ENCODE measurements at places on chromosomes 5 and 9.

- no peak for DNase-seq
Measured at GRCh38 chr9:19999491-20000057, 210.7 kb upstream of the SLC24A2 start.

GRCh38 chr5:124315741-124316415 is 430.6 kb downstream of the ZNF608 start:
- no peak for DNase-seq

GRCh38 chr9:116662646-116663310 is 24.3 kb upstream of the TRIM32 start:
- no peak for DNase-seq

GRCh38 chr5:130978475-130978874 is 186.6 kb downstream of the HINT1 start:
- no peak for DNase-seq

DNA sequence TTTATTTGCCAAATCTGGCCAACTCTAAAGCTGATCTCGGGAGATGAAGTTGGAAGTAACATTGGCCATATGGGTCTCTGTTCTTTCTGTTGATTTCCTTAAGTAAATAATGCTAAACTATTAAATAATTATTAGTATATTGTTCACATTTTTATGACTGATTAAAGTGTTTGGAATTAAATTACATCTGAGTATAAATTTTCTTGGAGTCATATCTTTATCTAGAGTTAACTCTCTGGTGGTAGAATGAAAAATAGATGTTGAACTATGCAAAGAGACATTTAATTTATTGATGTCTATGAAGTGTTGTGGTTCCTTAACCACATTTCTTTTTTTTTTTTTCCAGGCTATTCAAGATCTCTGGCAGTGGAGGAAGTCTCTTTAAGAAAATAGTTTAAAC is 9.3 kb upstream of the FGF18 start:
- DNase-seq, result no peak

DNA sequence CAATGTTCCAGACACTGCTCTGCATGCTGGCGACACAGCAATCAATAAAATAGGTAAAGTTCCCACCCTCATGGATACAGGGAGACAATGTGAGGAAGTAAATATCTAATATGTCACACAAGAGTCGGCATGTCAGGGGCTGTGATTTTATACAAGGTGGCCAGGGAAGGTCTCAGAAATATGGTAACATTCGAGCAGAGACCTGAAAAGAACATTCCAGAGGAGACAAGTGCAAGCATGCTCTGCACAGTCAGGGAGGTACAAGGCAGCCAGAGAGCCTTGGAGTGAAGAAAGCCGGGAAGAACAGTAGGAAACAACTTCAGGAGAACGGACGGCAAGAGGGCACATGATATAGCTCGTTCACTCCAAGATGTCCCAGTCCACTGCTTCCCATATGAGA is 89.2 kb upstream of the ZNF462 start:
- no peak for DNase-seq

DNA sequence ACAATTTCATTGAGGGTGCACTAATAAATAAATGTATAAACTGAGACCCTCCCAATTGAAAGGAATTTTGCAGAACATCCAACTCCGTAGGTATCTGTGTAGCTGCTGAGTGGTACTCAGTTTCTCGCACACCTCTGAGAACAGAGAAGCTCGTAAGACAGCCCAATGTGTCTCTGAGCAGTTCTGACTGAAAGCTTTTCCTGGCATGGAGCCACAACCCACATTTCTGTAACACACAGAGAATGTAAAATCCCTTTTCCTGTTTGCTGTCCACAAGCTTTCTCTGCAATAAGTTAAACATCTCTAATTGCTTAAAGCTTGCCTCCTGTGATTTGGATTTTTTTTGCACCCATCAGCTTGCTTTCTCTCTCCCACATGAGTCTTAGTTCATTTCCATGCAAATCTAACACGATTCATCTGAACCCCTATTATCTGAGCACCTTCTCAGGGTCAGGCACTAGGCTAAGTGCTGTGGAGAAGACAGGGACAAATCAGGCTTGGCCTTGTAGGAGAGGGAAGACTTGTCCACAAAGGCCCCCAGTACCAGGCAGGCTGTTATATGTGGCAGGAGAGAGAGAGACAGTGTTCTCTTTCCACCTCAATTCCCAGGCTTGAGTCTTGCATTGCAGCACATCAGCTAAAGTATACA is 44.2 kb upstream of the COL15A1 start:
- no peak for DNase-seq

- peak; percentile 33 for DNase-seq
Measured at GRCh38 chr5:138543730-138544104, 681 bp upstream of the ETF1 start.

- no peak for DNase-seq
Measured at GRCh38 chr5:59103303-59103702, 520.4 kb downstream of the RAB3C start.

- DNase-seq, result no peak
Measured at GRCh38 chr5:172906436-172906835, 52.8 kb upstream of the RPL26L1 start.

- no peak for DNase-seq
Measured at GRCh38 chr9:76355886-76356285, 38.3 kb downstream of the RFK start.

- DNase-seq, result no peak
Measured at GRCh38 chr9:5801739-5802113, 31.2 kb downstream of the ERMP1 start.

DNA sequence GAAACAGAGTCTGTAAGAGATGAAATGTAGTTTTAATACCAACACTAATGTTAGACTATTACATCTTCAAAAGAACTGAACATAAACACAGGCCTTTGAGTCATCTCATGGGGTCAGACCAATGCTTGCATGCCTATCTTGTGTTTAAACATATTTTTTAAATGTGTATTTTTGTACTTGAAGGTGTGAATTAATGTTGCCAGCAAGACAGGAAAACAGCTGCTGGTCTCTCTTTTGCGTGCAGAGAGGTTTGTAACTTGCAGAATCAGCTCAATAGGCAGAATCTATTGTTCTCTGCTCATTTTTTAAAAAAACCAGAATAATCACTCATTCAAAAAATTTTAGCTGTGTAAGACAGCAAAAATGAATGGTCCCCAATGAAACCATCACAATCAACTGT is 180.2 kb downstream of the ALDH1A1 start:
- no peak for DNase-seq

- no peak for DNase-seq
Measured at GRCh38 chr9:5449521-5450358, 602 bp upstream of the CD274 start.

DNA sequence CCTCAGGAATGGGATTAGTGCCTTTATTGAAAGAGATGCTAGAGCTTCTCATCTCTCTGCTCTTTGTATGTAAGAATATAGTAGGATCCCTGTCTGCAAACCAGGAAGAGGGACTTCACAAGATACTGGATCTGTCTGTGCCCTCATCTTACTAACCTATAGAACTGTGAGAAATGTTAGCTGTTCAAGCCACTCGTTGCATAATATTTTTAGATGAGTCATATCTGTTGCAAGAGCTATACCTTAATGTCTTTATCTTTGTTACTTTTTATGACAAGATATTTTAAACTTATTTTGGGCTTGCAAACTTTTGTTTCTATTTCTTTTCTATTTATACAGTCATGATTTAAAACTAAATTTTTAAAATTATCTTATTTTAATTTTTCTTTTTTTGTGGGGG is 1296.8 kb upstream of the CDH6 start:
- no peak for DNase-seq

GRCh38 chr5:181151146-181151545 is 3.8 kb downstream of the OR2V2 start:
- DNase-seq, result no peak

DNA sequence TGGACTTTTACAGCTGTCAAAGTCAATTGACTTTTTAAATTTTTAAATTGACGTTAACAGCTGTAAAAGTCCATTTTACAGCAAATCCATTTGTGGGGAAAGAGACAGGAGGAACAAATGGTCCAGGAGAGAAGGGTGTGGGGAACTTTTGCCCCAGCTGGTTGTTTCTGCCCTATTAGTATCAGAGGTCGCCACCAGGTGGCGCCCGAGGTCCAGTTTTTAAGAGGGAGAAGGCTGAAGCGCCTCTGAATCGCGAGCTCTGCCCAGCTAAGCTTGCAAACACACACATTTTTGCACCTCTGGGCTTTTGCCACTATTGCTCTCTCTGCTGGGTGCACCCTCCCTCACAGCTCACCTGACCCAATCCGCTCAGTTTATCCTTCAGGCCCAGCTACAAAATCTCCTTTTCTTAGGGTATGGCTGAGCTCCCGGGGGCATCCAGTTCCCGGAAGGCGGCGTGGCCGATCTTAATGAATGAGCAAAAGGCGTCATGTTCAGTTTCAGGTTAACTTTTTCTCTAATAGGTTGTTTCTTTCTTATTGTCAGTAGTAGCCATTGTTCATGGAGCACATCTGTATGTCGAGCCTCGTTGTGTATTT is 6.3 kb upstream of the TTLL11 start:
- DNase-seq, result peak; percentile 72

DNA sequence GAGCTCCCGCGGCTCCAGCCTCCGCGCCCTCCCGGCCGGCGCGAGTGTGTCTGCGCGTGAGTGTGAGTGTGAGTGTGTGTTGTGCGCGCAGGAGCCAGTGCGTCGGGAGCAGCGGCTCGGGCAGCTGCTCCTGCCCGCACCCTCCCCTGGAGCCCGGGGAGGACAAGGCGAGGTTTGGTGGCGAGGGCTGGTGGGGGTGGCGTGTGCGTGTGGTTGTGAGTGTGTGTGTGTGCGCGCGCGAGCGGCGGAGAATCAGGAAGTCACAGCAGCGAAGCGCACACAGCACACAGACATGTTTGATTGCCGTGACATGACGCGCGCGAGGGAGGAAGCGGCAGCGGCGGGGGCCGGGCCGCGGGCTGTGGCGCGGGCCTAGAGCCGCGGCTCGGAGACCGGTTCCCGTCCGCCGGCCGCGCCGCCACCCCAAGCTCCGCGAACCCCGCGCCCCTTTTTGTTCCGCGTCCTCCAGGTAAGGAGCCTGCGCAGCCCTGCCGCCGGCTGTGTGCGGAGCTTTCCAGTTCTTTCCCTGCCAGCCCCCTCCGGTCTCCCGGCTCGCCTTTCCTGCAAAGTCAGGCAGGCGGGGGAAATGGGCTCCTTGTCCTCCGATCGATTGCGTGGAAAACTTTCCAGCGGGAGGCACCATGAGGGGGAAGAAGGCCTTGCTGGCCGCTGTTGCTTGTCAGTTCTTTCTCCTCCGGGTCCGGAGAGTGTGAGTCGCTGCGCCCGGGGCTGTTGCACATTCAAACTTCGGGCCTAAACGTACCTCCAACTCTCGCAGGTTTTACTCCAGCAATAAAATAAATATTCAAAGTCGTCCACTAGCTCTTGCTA is 2.4 kb downstream of the SMARCA2 start:
- DNase-seq, result peak; percentile 37

GRCh38 chr9:112819635-112820496 is 69.3 kb downstream of the SNX30 start:
- no peak for DNase-seq

DNA sequence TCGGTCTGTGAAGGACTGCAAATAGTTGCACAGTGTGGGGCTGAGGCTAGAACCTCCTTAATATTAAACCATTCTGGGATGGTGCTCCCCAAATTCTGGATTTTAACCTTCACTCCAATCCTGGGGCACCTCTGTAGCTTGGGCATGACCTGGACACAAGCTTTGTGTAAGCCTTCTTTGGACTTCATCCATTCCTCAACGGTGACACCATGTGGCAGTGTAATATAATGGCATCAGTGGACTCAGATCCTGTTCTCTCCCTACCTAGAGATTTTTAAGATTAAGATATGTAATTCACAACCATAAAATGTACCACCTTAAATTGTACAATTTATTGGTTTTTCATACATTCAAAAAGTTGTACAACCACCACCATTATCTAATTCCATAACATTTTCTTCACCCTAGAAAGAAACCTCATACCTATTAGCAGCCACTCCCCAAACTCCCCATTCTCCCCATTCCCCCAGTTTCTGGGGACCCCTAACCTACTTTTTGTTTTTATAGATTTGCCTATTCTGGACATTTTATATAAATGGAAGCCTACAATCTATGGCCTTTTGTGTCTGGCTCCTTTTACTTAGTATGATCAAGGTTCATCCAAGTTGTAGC is 4.8 kb upstream of the PLGRKT start:
- DNase-seq, result no peak

DNA sequence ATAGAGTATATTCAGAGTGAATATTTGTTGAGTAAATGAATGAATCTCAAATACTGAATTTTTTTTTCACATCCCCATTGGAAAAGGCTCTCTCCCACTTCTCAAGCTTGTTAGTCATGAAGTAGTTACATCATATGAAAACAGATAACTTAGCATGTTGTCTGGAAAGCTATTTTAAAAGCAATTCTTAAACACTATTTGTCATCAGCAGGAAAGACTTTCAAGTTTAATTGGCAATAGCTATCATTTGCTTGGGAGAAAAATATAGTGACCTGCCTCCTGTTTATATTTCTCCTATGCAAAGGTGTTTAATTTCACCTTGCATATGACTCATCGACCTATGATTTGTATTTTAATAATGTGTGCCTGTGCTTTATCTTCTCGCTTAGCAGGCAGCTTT is 499.8 kb upstream of the GRIA1 start:
- DNase-seq, result no peak
